ENCODE measurements at places on chromosomes 4 and X.

GRCh38 chr4:82275431-82276331 lies 98.1 kb downstream of the HNRNPD start:
- no peak for DNase-seq

DNA sequence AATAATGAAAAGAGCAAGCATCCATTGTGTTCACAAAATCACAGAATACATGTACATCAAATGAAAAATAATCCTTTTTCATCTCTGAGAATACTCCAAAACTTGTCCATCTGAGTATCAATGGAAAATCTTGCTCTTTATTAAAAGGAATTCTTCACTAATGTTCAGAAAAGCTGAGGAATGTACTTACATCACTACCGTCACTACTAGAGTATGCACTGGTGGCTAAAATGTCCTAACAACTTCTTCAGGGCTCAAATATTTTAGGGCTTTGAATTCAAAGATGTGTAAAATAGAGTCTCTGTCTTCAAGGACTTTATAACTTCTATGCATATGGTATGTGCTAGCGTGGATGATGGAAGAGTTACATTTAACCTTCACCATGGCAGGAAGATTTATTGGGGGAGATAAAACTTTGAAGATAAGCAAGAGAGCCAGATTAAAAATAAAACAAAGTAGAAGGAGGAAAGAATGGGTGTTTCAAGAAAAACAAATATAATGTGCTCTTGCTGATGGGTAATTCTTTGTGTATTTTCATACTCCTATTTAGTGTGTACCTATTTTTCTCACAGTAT lies 55.1 kb downstream of the DMD start:
- DNase-seq = no peak

DNA sequence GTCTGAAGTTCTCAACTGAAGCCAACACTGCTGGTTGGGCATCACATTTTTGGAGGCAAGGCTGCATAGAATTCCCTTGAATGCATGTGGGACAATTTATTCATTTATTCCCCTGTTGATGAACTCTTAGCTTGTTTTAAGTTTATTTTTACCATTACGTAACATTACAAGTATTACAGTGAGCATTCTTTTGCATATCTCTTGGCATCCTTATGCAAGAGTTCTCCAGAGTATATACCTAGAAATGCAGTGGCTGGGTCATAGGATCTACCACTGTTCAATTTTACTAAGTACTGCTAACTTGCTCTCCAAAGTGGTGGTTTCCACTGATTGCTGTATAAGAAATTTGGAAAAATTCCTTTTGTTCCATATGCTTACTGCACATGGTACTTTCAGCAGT lies 66.5 kb downstream of the UCHL1 start:
- DNase-seq = no peak

GRCh38 chrX:34341258-34341657 lies 209.1 kb upstream of the FAM47A start:
- no peak for DNase-seq

GRCh38 chr4:119240568-119240967 lies 28.1 kb downstream of the USP53 start:
- no peak for DNase-seq

DNA sequence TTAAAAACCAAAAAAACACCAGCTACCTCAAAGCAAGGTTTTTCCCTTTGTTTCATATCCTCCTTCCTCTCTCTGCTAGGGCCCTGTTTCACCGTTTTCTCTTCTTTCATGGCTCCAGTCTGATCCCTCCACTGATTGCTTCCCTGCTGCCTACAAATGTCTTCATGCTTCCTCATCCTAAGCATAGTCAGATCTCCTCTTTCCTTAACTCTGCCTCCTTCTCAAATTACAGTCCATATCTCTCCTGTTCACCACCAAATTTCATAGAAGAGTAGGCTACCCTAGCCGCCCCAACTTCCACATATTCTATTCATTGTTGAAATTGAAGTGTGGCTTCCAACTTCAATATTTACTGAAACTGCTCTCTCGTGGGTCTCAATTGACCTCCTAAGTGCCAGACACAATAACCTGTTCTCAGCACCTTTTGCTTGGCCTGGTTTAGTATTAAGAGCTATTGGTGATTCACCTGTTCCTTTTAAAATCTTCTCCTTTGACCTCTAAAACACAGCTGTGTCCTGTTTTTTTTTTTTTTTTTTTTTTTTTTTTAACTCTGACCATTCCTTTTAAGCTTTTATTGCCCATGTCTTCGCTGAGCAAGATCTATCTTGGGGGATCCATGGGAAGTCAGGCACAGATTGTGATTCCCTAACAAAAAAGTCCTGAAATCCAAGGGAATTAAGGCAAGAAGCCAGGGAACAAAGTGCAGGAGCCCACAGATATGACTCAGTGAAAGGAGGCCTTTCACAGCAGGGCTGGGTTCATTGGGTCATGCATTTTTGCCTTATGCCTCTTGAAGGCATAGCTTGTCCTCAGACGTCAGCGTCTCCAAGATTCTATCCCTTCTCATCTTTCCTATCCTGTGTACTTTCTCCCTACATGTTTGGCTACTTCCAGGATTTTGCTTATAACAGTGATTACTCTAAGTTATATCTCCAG lies 85.4 kb downstream of the RPS3A start:
- no peak for DNase-seq

DNA sequence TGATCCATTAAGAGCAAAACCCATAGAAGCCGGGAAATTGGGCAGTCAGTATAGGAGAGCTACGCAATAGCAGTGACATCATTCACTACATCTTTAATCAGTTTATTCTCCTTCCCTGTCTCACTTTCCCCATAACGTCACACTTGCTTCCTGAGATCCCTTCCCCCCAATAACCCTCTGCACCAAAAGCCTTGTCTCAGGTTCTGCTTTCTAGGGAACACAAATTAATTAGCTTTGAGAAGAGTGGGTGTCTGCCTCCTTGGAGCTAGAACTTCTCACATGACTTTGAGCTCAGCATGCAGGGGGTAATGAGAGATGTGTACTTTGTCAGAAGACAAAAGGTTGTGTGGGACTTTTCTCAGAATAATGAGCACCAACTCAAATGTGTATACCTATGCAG lies 128.3 kb upstream of the MAOA start:
- no peak for DNase-seq

DNA sequence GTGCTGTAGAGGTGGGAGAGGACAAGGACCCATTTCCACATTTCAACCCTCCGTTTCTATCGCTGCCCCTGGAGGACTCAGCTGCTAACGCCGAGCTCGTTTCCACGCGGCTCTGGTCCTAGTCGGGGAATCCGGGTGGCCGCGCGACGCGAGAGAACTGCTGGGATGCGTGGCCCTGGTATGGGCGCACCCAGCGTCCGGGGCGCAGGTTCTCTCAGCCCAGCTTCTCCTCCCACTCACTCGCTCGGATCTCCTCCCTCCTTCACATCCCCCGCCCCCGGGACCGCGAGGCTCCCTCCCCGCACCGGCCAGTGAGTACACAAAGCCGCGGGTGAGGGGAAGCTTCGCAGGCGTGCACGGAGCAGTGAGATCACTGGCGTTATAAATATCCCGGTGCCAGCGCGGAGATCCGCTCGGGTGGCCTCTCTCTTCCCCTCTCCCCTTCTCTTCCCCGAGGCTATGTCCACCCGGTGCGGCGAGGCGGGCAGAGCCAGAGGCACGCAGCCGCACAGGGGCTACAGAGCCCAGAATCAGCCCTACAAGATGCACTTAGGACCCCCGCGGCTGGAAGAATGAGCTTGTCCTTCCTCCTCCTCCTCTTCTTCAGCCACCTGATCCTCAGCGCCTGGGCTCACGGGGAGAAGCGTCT lies at the start of gene FGF5:
Gene FGF5 (plus strand): TSS at position 412 of the 649 bp plus-strand sequence. CDS start 161 bp downstream, at position 573.
- DNase-seq = no peak

- DNase-seq = no peak
Measured at GRCh38 chr4:29734343-29735213, 985.6 kb upstream of the PCDH7 start.

GRCh38 chr4:182325848-182326255 lies 82.7 kb downstream of the TENM3 start:
- DNase-seq = no peak

- no peak for DNase-seq
Measured at GRCh38 chr4:77202491-77202890, 45.5 kb downstream of the CCNG2 start.

DNA sequence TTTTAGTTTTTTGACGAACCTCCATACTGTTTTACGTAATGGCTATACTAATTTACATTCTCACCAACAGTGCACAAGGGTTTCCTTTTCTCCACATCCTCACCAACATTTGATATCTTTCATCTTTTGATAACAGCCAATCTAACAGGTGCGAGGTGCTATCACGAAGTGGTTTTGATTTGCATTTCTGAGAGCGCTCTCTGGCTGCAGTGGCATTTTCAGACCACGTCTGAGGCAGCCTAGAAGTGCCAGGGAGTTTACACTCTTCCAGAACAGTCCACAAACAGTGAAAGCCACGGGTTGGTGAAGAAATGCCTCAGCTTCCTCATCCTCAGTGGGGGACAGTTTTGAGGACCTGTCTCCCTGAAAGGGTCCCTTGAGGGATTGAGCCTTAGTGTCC lies 471.0 kb downstream of the BCOR start:
- DNase-seq = no peak

DNA sequence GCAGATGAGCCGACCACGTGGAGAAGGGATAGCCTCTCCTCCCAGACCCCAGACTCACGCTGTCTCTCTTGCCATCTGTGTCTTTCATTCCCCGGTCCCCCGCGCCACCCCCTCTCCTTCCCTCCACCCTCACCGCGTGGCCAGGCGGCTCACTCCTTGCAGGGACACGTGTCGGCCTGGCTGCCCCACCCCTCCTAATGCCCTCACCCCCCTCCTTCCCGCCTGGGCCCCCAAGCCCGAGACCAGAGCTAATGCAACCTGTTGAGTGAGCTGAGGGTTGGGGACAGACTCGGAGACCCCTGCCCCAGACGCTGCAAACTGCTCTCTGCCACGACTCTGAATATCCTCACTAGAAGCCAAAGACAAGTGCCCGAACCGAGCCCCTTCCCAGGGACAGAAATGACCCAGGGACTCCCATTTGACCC lies 1.8 kb downstream of the SLC38A5 start:
- DNase-seq = peak; percentile 37

DNA sequence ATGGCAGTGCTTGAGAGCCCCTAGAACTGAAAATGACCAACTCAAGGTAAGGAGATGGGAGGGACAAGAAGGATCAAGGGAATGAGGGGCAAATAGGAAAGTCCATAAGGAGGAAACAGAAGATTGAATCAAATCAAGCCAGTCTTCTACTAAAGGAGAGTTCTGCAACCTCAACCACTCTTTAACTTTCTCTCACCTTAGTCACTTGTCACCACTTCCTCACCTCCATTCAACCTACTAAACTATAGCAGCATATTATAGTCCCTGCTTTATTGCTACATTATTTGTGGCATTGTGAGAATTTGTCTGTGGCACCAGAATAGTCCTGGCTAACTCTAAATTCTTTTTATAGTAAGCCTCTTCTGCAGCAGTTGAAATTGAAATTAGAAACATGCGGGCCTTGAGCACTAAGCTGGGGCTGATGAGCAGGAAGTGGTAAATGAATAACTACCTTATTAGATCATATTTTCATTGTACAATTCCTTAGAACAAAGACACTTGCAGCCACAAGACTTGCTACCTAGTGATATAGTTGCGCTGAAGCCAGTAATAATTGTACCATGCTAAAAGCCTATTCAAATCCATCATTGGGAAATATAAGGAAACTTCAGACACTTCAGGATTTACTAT lies 336.9 kb downstream of the ZNF674 start:
- DNase-seq = no peak

- no peak for DNase-seq
Measured at GRCh38 chrX:54776987-54777672, 20.9 kb downstream of the ITIH6 start.

DNA sequence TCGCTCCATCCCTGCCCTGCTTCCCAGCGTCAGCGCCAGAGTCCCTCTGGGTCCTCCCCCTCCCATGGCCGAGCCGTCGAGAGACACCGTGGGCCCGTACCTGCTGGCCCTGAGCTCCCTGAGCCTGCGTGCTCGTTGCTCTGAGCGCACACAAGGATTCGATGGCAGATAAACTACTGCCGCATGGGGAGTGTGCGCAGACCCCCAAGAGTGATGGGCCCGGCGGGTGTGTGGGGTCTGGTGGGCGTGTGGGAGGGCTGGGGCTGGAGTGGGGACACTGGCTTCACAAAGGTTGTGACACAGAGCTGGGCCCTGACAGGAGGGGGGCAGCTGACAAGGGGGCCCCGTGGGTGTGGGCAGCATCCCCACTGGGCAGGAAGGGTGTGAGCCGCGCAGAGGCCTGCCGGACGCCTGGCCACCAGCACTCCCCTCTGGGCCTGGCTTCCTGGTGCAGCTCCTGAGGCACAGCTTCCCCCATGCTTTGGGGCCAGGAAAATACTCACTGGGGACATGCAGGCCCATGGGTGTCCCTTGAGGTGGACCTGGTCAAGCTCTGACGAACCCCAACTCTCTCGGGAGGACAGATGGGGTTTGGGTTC lies 4.8 kb upstream of the RGS12 start:
- DNase-seq = no peak

- DNase-seq = no peak
Measured at GRCh38 chr4:137705171-137705783, 173.0 kb upstream of the PCDH18 start.

GRCh38 chr4:174181827-174182226 lies 101.6 kb downstream of the FBXO8 start:
- no peak for DNase-seq

- DNase-seq = no peak
Measured at GRCh38 chr4:8280876-8281440, 11.4 kb downstream of the HTRA3 start.
